Mesothelial cell of epicardium (in vitro differentiated cells): ENCODE measurements at places on chromosomes 4 and X.

DNA sequence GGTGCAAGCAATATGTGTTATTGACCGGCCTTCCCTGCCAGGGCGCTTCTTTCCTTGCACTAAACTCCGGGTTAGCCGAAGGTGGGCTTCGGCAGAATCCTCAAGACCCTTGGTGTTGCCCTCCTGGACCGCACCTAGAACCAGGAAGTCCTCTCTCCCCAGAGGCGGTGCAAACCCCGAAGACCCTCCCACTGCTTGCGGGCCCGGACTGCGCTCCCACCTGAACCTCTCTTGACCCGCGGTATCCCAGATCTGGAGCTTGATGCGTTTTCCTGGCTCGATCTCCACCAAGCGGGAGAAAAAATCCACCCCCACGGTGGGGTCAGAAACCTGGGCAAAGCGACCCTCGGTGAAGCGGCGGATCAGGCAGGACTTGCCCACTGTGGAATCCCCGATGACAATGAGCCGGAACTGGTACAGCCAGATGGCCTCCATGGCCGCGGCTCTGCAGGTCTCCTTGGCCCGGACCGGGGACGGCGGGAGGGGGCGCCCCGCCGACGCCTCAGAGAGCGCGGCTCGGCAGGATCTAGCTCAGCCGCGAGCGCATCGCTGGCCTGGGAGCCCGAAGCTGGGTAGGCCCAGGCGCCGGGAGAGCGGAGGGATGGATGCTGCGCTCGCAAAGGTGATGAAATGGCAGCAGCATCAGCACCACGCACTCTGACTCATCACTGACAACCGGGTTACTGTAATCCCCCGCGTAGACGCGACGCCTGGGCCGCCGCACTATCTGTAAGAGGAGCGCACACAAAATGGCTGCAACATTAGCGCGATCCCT lies at the start of gene RAB39B:
Gene RAB39B (minus strand): TSS at position 638 of the 775 bp plus-strand sequence. CDS start 203 bp downstream, at position 435.
- H3K27ac ChIP-seq = no peak within 1 kb of the TSS
- H3K4me3 ChIP-seq = peak within 1 kb of the TSS; percentile 66
- no peaks in the 10 kb centered on the region for H3K36me3 ChIP-seq
- no peak for DNase-seq

- H3K4me3 ChIP-seq = no peak overlapping the region
- no peak for DNase-seq
- peaks cover 10% of the 10 kb centered on the region for H3K27me3 ChIP-seq
- no peaks in the 10 kb centered on the region for H3K36me3 ChIP-seq
- H3K4me1 ChIP-seq = no peaks in the 10 kb centered on the region
Measured at GRCh38 chr4:89338206-89338605, 30.6 kb upstream of the GPRIN3 start.

GRCh38 chr4:7389719-7390118 lies 45.0 kb downstream of the PSAPL1 start:
- H3K36me3 ChIP-seq = no peaks in the 10 kb centered on the region
- H3K27me3 ChIP-seq = peaks cover 9% of the 10 kb centered on the region
- peaks cover 10% of the 10 kb centered on the region for H3K4me1 ChIP-seq
- H3K4me3 ChIP-seq = no peak overlapping the region
- DNase-seq = no peak

DNA sequence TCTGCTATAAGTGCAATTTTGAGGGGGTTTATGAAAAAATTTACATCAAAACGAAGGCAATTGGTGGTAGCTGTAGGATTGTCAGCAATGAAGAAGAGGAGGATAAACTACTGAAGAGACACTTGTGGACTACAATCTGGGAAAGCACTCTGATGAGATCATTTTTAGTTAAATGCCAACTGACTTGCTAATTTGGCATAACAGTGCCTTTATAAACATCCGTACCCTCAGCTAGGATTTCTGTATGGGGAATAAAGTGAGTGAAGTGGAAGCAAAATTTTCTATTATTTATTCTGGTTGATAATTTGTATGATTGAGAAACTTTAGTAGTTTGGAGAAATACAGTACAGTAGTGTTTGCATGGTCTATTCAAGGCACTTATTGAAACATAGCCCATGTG lies 11.2 kb upstream of the GNRHR start:
- no peak for DNase-seq
- no peak overlapping the region for H3K27ac ChIP-seq
- H3K4me1 ChIP-seq = no peaks in the 10 kb centered on the region

DNA sequence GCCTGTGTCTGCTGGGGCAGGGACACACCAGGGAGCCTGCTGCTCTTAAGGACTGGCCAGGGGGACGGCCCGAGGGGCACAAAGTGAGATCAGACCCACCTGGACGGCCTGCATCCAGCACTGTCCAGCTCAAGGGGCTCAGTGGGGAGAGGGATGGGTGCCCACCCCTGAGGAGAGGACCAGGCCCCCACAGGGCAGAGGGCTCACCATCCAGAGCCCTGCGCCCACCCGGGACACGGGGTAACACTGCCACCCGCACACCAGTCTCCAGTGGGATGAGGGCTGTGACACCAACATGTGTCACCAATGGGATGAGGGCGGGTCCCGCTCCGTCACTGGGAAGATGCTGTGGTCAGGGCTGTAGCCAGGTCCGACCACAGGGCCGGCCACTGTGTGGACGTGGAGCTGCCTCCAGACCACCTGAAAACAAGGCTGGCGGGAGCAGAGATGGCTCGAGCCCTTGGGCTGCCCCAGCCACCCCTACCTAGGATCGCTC lies 13.2 kb downstream of the DGKQ start:
- no peak overlapping the region for H3K27ac ChIP-seq
- peaks cover 5% of the 10 kb centered on the region for H3K36me3 ChIP-seq
- no peak overlapping the region for H3K4me3 ChIP-seq
- H3K27me3 ChIP-seq = no peaks in the 10 kb centered on the region
- DNase-seq = no peak
- H3K4me1 ChIP-seq = no peaks in the 10 kb centered on the region

GRCh38 chr4:33054656-33055196 lies 2334.6 kb downstream of the PCDH7 start:
- H3K4me3 ChIP-seq = no peak overlapping the region
- no peaks in the 10 kb centered on the region for H3K27me3 ChIP-seq
- H3K4me1 ChIP-seq = peaks cover 13% of the 10 kb centered on the region
- no peaks in the 10 kb centered on the region for H3K36me3 ChIP-seq

DNA sequence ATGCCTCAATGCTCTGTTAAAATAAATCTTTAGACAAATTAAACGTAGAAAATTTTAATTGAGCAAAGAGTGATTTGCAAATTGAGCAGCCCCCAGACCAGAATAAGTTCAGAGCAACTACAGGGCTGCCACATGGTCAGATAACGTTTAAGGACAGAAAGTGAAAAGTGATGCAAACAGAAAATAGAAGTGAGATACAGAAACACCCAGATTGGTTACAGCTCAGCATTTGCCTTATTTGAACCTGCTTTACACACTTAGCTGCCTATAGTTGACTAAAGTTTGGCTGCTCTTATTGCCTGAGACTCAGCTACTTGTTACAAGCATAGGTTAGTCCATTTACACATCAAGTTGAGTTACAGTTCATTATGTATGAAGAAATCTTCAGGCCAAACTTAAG lies 1800.8 kb upstream of the PCDH10 start:
- no peaks in the 10 kb centered on the region for H3K36me3 ChIP-seq
- H3K4me1 ChIP-seq = peaks cover 18% of the 10 kb centered on the region

DNA sequence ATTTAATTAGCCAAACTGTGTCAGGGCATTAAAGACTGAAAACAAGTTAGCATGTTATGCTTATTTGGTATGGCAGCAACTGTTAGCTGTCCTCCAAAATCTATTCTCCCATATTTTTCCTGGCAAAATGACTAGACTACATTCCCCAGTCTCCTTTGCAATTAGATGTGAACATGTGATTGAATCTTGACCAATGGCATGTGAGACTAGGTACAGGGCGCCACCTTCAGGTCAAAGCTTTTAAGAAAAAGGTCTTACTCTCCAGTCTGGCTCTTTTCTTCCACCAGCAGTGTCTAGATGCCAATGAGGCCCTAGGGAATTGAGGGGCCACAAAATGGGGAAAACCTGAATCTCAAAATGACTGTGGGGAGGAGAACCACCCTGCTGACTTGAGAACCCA lies 408.2 kb downstream of the SMARCA1 start:
- H3K27ac ChIP-seq = no peak overlapping the region
- no peaks in the 10 kb centered on the region for H3K4me1 ChIP-seq
- no peak for DNase-seq

- no peak overlapping the region for H3K4me3 ChIP-seq
- no peak for DNase-seq
- H3K36me3 ChIP-seq = peaks cover 15% of the 10 kb centered on the region
Measured at GRCh38 chr4:78345237-78345636, 206.3 kb upstream of the ANXA3 start.

- DNase-seq = no peak
- H3K36me3 ChIP-seq = no peaks in the 10 kb centered on the region
- H3K27ac ChIP-seq = no peak overlapping the region
- H3K27me3 ChIP-seq = peaks cover 12% of the 10 kb centered on the region
Measured at GRCh38 chr4:148893095-148893494, 450.9 kb upstream of the NR3C2 start.

GRCh38 chrX:18956303-18957032 lies 27.4 kb downstream of the PHKA2 start:
- no peak for DNase-seq
- H3K4me3 ChIP-seq = no peak overlapping the region
- H3K36me3 ChIP-seq = peaks cover 8% of the 10 kb centered on the region
- no peaks in the 10 kb centered on the region for H3K27me3 ChIP-seq
- H3K27ac ChIP-seq = no peak overlapping the region

DNA sequence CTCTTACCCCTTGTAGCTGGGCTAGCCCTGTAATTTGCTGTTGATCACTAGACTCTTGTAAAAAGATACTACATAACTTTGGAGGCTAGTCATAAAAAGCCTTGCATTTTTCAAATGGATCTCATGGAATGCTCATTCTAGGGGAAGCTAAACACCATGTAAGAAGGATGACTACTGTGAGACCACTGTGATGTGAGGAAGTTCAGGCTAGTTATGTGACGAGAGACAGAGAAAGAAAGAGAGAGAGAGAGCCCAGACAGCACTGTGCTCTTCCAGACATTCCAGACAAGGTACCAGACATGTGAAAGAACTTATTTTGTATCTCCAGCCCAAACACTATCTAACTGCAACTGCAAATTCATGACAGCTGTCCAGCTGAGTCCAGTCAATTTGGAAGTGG lies 404.6 kb upstream of the PITX2 start:
- H3K27ac ChIP-seq = peak overlapping the region; percentile 16
- H3K4me1 ChIP-seq = peaks cover 4% of the 10 kb centered on the region
- H3K36me3 ChIP-seq = no peaks in the 10 kb centered on the region

DNA sequence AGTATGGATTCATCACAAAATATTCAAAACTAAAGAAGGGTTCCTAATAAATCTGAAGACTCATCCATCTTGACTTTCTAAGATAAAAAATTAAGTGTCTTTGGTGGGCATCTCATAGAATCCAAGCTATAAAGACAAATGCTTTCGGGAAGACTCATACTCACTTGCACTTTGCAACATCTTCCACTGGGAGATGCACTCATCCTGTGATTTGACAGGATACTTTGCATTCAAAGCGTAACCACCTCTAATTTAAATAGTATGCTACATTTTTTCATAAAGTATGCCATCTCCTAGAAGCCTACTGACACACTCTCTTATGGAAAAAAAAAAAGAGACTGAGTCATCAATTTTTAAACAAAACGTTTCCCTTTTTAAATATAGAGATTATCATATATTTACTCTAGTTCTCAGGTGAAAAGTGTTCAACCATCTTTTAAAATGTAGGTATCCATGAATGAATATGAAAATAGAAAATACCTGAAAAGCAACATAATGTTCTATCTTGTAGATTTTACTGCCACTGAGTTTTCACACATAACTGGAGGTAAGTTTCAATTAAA lies 119.6 kb downstream of the KLHL13 start:
- DNase-seq = no peak
- no peak overlapping the region for H3K4me3 ChIP-seq
- no peaks in the 10 kb centered on the region for H3K36me3 ChIP-seq

DNA sequence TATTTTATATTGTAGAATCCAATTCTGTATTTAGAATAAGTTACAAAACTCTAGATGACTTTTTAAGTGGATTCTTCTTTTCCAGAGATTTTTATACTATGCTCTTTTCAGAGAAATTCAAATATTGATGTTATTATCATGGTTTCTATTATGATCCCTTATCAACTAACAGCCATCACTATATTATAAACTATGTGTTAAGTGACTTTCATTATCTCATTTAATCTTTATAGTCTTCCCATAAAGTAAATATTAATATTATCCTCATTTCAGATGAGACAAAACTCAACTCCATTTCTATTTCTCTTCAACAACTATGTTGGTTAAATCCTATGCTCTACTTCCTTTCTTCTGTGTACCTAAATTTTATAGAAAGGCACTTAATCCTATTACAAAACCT lies 132.6 kb downstream of the ANKRD50 start:
- no peak overlapping the region for H3K27ac ChIP-seq
- no peaks in the 10 kb centered on the region for H3K27me3 ChIP-seq
- no peak for DNase-seq
- no peaks in the 10 kb centered on the region for H3K4me1 ChIP-seq
- peaks cover 24% of the 10 kb centered on the region for H3K36me3 ChIP-seq

DNA sequence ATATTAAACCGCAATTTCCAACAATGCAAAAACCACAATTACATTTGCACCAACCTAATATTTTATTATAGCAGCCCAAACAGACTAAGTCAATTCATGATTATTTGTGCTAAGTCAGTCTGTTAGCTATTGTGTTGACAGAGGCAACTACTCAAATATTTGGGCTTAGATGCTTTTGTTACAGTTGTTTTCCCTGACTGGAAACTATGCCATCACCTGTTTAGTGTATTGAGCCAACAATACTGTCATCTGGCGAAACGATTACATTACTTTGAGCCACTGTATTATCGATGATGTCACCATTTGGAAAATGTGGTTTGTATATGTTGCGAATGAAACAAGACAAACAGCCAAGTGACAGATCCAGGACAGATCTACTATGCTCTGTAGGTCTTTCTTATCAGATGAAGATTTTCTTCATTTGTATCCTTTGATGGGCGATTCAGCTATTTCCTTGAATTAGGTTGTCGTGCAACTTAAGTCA lies 38.7 kb upstream of the INTS6L start:
- no peak overlapping the region for H3K4me3 ChIP-seq
- DNase-seq = no peak
- H3K4me1 ChIP-seq = peaks cover 16% of the 10 kb centered on the region

DNA sequence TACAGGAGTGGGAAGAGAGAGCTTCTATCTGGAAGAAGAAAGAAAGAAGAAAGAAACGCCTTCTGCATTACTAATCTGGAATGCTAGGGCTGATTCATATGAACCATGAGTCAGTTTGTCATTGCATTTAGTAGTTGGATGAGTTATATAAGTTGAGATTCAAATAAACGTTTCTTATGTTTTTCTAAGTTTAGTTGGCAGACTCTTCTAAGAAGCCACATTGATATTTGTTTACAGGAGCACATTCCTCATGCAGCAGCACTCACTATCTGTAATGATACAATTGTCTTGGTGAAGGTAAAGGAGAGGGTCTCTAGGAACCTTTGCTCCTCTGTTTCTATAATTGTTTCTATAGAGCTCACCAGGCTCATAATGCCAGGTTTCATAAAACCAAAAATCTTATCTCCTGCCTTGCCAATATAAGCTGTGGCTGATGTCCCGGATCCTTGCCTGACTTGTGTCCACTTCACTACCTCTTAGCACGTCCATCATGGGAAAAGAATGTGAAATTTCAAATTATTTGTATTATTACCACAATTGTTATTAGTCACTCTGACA lies 39.5 kb downstream of the HOPX start:
- H3K27ac ChIP-seq = no peak overlapping the region
- no peak for DNase-seq
- H3K4me1 ChIP-seq = peaks cover 2% of the 10 kb centered on the region
- H3K27me3 ChIP-seq = peaks cover 8% of the 10 kb centered on the region

- no peak overlapping the region for H3K27ac ChIP-seq
- H3K36me3 ChIP-seq = peaks cover 5% of the 10 kb centered on the region
- DNase-seq = no peak
- H3K27me3 ChIP-seq = peaks cover 5% of the 10 kb centered on the region
- H3K4me3 ChIP-seq = no peak overlapping the region
- no peaks in the 10 kb centered on the region for H3K4me1 ChIP-seq
Measured at GRCh38 chr4:186121057-186121456, 16.6 kb downstream of the FAM149A start.
